ENCODE measurements at places on chromosomes 3 and 15. TPM values are rescaled to one million over a fixed set of nuclear protein-coding genes. Genes with fewer than 3 reads are reported as not detected.

GRCh38 chr3:194251891-194252560 is 99.1 kb downstream of the CPN2 start:
- no peak for DNase-seq
- H3K36me3 ChIP-seq = no peaks in the 10 kb centered on the region
- no peaks in the 10 kb centered on the region for H3K27me3 ChIP-seq
- no peak overlapping the region for H3K27ac ChIP-seq

DNA sequence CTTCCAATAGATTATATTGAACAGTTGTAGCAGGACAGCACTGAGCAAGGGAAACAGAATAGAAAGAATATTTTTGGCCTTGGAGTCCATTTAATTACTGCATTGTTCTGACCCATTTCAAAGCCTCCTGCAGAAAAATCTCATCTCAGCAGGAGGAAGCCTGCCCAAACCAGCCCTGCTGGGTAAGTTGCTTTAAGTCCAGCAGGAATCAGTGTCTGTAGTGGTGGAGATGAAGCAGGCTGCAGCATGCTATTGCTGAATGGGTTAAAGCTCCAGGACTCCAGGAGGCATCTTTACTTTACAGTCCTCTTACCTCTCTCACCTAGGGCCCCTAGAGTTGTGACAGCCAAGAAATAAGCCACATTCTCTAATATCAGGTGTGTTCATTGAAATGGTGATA is 380.3 kb upstream of the THBS1 start:
- no peaks in the 10 kb centered on the region for H3K4me1 ChIP-seq
- no peak for DNase-seq
- H3K36me3 ChIP-seq = no peaks in the 10 kb centered on the region
- H3K27ac ChIP-seq = no peak overlapping the region

DNA sequence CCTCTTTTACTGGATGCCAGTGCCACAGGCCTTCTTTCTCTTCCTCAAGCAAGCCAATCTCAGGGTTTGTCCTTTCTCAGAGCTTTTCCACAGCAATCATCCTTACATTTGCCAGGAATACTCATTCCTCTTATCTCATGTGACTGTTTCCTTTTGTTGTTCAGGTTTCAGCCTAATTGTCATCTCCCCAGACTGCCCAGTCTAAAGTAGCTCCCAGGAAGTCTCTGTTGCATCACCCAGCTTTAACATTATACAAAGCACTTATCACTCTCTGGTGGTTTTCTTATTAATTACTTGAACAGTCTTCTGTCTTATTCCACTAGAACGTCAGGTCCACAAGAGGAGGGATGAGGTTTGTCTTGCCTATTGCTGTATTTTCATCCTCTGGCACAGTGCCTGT is 65.8 kb downstream of the CADPS start:
- H3K36me3 ChIP-seq = no peaks in the 10 kb centered on the region
- no peak for DNase-seq
- H3K4me1 ChIP-seq = no peaks in the 10 kb centered on the region

GRCh38 chr3:179715582-179715981 is 62.7 kb downstream of the USP13 start:
- no peak for DNase-seq
- no peak overlapping the region for H3K4me3 ChIP-seq
- no peaks in the 10 kb centered on the region for H3K27me3 ChIP-seq
- no peaks in the 10 kb centered on the region for H3K4me1 ChIP-seq
- no peak overlapping the region for H3K27ac ChIP-seq

DNA sequence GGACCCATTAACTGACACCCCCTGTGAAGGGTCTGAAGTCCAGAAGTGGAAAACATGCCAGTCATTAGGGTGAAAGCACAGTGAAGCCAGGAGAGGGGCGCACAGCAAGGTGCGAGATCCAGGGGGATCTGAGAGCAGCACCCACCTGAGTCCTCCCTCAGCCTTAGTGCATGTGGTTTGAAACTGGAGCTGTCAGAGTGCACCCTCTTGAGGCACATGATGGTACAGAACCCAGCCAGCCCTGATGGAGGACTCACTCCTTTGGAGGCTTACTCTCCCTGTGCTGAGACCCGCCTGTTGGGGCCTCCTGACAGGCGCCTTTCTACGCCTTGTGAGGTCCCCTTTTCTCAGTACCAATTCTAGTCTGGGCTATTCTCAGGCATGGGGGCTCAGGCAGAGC is 77.8 kb downstream of the IL20RB start:
- no peak overlapping the region for H3K27ac ChIP-seq
- no peak for DNase-seq
- H3K4me3 ChIP-seq = no peak overlapping the region
- no peaks in the 10 kb centered on the region for H3K4me1 ChIP-seq
- H3K36me3 ChIP-seq = no peaks in the 10 kb centered on the region
- no peaks in the 10 kb centered on the region for H3K27me3 ChIP-seq

Gene KNG1
- not detected for total RNA-seq

Gene PP2D1
- total RNA-seq = not detected

- H3K4me1 ChIP-seq = no peaks in the 10 kb centered on the region
- H3K27ac ChIP-seq = no peak overlapping the region
- no peak for DNase-seq
- H3K36me3 ChIP-seq = no peaks in the 10 kb centered on the region
- H3K4me3 ChIP-seq = no peak overlapping the region
These were observed 58.2 kb downstream of the KCNH8 start for GRCh38 chr3:19206540-19206939.

Gene PRRT3
- total RNA-seq = 3.2 TPM

- H3K27me3 ChIP-seq = no peaks in the 10 kb centered on the region
- no peaks in the 10 kb centered on the region for H3K4me1 ChIP-seq
- H3K36me3 ChIP-seq = no peaks in the 10 kb centered on the region
- H3K4me3 ChIP-seq = no peak overlapping the region
- H3K27ac ChIP-seq = no peak overlapping the region
- DNase-seq = no peak
These were observed 126.3 kb downstream of the IQCH start for GRCh38 chr15:67380921-67381320.

Gene SEC22C
- 71.8 TPM for total RNA-seq

Gene ILDR1
- not detected for total RNA-seq

Gene TWF2
- 52.7 TPM for total RNA-seq

Gene ZDHHC19
- total RNA-seq = not detected

GRCh38 chr15:58748852-58749531 is 515 bp downstream of the ADAM10 start:
- no peaks in the 10 kb centered on the region for H3K27me3 ChIP-seq
- DNase-seq = peak; percentile 41
- H3K4me1 ChIP-seq = no peaks in the 10 kb centered on the region
- peak overlapping the region; percentile 85 for H3K4me3 ChIP-seq

Gene EPHB1
- total RNA-seq = 3.1 TPM

Gene TMEM40
- not detected for total RNA-seq

Gene ZKSCAN7
- 2.4 TPM for total RNA-seq

Gene IGF2BP2
- total RNA-seq = 14.7 TPM

DNA sequence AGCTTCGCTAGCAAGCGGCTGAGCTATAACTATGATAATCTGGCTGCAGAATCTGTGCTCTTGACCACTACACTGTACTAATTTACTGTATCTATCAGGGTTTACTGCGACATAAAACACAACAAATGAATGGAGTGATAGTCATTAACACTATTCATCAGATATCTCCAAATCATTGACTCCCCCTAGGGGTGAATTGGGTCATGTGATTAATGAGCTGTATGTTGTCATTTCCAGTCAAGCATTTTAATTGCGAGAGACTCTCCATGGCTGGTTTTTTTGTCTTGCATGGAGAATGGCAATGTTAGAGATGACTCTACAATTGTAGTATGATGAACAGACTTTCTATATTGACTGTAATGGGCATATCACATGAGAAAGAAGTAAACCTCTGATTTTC is 10.5 kb upstream of the TM4SF18 start:
- no peaks in the 10 kb centered on the region for H3K36me3 ChIP-seq
- no peak for DNase-seq
- H3K27ac ChIP-seq = no peak overlapping the region
- H3K4me1 ChIP-seq = no peaks in the 10 kb centered on the region
